ENCODE measurements at places on chromosomes 1 and 21.

GRCh38 chr1:22259551-22260282 is 116.8 kb upstream of the WNT4 start:
- no peak for DNase-seq

DNA sequence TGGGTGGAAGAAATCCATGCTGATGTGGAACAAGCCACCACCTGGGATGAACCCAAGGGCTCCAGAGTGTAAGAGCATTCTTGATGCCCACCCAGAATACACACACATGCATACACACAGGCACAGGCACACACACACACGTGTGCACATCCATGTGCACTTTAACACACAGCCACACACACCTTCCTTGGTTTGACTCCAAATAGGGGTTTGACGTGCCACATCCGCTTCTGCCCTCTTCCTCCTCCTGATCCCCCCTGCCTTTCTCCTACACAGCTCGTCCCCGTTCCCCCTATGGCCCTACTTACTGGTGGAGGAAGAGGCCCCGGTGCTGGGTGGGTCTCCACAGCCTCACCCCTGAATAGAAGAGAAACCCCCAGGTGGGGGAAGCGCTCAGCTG is 16.0 kb downstream of the SPATA21 start:
- no peak for DNase-seq

- no peak for DNase-seq
Measured at GRCh38 chr1:36161641-36162531, 5.9 kb downstream of the MAP7D1 start.

- DNase-seq, result no peak
Measured at GRCh38 chr1:115827452-115828044, 13.4 kb downstream of the NHLH2 start.

GRCh38 chr21:44364151-44365053 is 11.0 kb downstream of the TRPM2 start:
- no peak for DNase-seq

DNA sequence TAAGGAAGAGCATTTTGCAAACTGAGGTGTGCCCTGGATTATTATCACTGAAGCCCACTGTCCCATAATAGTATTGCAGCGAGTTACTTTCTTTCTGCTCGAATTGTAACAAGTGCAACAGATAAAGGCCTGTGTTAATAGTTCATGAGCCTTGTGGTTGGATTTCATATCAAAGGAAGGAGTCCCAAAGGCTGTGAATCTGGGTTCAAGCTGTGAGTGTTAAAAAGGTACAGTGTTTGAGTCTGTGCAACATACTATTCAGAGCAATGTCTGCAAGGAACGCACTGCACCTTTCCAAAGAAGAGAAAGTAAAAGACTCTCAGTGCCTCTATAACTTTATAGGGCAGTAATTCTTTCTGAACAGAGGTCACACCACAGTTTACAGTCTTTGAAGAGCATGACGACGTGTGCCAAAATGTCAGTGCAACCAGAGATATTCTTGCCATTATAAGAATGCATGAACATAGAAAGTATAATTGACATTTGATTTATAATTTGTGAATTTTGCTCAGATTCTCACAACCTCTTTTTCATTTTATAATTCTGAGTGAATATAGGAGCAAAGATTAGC is 79.1 kb downstream of the CDC7 start:
- DNase-seq, result no peak

DNA sequence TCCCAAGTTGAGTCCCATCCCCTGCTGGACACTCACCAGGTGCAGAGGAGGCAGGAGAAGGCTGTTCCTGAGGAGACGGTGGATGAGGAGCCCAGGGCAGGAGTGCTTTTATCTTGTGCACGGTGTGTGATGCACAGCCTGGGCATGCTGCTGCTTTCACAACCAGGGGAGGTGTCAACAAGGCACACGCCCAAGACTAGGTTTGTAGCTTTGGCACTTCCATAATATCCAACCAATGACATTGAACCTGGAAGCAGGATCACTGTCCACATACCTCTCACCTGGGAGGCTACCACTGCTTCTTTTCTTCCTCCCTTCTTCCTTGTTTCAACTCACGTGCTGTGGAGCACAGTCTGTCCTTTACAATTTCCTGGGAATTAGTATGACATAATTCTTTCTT is at the start of gene LCE3D:
Gene LCE3D (minus strand): TSS at position 84 of the 400 bp plus-strand sequence. CDS start 580 bp downstream, outside the sequence.
- no peak for DNase-seq

DNA sequence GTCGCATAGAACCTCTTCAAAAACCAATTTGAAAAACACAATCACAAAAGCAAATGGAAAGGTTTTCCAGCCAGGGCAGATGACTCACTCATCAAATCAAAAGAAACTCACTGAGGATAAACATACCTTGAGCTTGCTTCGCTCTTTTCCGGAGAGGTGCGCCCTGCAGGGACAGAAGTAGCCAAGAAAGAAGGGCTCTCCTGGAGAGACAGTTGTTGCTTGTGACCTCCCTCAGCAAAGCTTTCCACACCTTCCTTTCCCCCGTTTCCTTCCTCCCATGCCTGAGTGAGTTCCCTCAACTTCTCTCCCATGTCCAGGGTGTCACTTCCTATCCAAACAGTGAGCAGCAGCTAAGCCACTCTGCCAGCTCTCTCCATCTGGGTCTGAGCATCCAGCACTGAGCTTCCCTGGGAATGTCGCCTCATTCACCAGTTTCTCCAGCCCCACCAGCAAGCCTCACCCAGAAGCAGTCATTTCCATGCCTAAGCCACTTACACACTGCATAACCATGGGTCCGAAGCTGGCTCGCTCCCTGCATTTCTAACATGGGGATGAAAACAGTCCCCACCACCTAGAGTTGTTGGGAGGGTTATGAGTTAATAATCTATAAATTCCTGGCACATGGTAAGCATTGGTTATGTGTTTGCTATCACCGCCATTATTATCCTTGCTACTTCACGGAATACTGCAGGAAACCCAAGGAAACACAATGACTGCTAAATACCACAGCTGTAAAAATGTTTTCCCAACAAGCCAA is 75.0 kb downstream of the PTPN14 start:
- no peak for DNase-seq

DNA sequence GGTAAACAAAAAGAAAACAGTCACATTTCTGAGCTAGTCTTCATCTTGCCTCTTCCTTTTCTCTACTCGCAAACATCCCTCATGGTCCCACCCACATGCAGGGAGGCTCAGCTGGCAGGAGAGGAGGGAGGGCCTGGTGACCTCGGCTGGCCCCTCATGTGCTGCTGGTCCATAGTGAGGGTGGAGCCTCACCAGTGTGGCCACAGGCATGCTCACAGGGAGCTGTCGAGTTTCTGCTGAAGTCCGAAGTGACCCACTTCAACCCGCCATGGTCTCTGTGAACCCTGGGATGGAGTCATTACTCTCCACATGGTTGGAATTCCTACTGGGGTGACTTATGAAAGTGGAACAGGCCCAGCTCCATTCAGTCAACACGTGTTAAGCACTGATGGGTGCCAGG is 253.4 kb downstream of the RHOU start:
- no peak for DNase-seq

DNA sequence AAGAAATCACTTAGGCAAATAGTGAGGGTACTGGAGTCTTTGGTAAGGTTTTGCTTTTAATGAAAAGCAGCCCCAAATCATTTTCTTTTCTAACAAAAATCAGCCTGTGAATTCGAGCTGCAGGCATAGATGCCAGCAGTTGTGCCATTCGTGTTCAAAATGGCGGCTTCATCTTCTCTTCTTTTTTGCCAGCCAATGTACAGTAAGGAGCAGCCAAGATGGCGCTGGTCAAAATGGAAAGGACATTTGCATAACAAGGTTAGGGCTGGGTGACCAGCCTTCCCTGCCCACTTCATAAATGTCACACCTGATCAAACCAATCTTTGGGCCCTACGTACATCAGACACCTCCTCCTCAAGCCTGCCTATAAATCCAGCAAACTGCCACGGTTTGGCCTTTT is 100.2 kb upstream of the RGS1 start:
- DNase-seq, result no peak

GRCh38 chr1:94329986-94330385 is 88.2 kb upstream of the ABCD3 start:
- no peak for DNase-seq

DNA sequence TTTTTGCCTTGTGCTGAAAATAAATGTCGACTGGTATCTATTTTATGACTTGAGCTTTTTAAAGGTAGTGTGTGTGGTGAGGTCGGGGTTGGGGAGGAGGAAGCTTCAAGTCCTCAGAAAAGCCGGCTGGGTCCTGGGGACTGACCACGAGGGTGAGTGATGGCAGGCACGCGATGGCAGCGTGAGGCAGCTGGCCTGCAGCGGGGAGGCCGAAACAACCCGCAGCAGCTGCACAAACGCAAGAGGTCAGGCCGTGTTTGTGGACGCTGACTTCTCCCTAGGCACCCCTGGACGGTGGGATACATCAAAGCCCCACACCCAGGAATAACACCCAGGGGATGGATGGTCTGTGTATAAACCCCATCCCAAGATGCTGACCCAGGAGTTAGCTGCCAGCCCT is 51.4 kb downstream of the ZBTB18 start:
- DNase-seq, result no peak

GRCh38 chr1:192448026-192448578 is 127.5 kb upstream of the RGS1 start:
- DNase-seq, result no peak

GRCh38 chr1:174953285-174954072 is 46.3 kb upstream of the CACYBP start:
- no peak for DNase-seq

DNA sequence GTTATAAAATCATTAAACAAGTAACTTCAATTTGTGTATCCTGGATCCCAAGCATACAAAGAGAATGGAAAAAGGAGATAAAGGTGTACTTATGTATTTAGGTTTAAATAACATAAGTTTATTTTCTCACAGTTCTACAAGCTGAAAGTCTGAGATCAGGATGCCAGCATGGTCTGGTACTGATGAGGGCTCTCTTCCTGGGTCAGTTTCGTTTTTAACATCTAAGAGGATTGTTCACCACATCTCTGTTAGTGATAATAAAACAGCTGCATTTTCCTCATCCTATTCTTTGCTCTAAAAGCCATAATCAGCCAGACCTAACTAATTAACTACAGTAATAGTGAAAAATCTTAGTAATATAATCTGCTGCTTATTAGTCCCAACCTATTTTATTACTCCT is 5.2 kb downstream of the EGLN1 start:
- DNase-seq, result no peak

- DNase-seq, result no peak
Measured at GRCh38 chr21:14383596-14384180, 742 bp upstream of the HSPA13 start.

DNA sequence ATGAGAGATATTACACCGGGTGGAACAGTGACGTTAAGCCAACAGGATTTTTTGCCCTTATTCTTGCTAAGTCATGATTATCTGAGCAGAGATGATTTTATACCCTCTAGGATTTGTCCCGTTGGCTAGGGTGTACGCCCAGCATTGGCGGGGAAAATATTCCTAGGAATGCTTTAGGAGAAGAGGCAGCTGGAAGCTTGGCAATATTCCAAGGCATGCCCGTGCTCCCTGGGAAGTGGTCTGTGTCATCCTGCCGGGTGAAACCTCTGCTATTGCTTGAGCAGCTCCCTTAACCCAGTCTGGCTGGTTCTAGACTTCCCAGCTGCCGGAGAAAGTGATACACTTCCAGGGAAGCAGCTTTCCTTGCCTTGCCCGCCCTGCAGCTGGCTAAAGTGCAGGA is 16.2 kb downstream of the CHRNB2 start:
- DNase-seq, result no peak

GRCh38 chr1:214224611-214225354 is 56.2 kb upstream of the SMYD2 start:
- DNase-seq, result no peak

GRCh38 chr21:22597660-22598255 is 1599.5 kb downstream of the NCAM2 start:
- no peak for DNase-seq

- no peak for DNase-seq
Measured at GRCh38 chr1:97942161-97943123, 21.6 kb upstream of the DPYD start.

DNA sequence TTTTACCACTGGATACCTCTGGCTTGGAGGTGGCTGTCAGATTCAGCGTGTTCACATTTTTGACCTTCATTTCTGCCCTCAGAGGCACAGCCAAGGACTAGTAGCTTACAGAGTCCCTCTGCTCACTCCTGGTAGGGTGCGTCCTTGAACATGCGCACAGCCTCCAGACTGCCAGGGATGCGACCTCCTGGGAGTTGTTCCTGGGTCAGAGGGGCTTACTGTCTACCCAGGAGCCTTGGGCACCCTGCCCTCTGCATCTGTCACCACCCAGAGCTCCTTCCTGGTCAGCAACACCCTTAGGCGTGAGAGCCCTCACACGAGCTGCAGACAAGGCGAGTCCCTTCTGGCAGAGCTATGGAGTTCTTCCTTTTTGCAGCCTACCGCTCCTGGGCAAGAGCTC is 1.7 kb downstream of the SLX9 start:
- no peak for DNase-seq

DNA sequence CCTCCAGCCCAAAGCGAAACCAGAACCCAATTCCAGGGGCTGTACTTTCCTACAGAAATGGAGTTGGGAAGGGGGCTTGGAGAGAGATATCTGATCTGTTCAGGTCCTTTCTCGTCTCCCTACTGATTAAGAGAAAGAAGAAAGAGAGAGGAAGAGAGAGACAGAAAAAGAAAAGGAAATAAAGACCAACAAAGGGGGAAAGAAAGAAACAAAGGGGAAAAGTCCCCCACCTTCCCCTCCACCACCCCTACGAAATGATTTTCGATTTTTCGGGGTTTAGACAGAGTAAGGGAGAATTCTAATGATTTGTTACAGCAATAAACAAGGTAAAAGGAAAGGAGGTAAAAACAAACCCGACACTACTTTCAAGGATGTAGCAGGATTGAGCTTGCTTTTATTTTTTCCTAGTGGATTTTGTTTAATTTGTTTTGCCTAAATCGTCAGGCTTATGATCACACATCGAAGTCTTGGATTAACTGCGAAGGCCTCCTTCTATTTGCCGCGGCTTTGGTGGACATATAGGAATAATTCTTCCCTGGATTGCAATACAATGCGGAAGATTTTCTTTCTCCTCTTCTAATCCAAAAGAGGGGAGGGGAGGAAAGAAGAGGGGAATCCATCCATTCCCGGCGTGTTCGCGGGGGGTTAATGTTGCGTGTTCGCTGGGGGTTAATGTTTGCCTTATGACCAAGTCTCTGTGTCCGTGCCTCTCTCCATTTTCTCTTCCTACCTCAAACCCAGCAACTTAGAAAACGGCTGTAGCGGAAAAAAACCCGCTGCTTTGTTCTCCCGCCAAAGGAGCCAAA is 1.9 kb downstream of the TAL1 start:
- DNase-seq, result no peak

DNA sequence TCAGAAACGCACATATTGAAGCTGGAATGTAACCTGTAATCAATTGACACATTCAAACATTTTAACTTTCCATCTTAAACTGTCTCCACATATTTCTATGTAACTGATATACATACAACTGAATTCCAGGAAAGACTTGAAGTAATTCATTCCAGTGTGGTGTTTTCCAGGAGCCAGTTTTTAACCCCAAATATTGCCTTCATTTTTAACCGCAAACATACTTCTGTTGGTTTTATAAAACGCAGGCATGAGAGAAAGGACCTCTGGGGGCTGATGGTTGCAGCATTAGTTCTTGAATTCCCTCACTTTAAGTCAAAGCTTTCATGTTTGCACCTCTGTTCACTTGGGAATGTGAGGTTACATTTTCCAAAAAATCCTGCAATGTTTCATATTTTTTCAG is 204.1 kb downstream of the CRB1 start:
- DNase-seq, result no peak
